Dermis microvascular lymphatic vessel endothelial cell (primary cell): ENCODE measurements at places on chromosomes 1 and 21. TPM values are rescaled to one million over a fixed set of nuclear protein-coding genes. Genes with fewer than 3 reads are reported as not detected.

LMOD1 gene
- total RNA-seq: under 0.01 TPM in 1 of 2 replicates, not detected in the other

ANXA9 gene
- total RNA-seq: not detected in 2 replicates

AGO1 gene
- 9.2 and 12.5 TPM in 2 replicates for total RNA-seq

NBPF6 gene
- not detected in 2 replicates for total RNA-seq

PLA2G2D gene
- total RNA-seq: not detected in 2 replicates

APOBEC4 gene
- total RNA-seq: not detected in 2 replicates

MAB21L3 gene
- total RNA-seq: not detected in 2 replicates

FMO1 gene
- total RNA-seq: not detected in 2 replicates

GDAP2 gene
- 10.4 and 15.0 TPM in 2 replicates for total RNA-seq

LCE3C gene
- total RNA-seq: not detected in 2 replicates

- no peak for DNase-seq
Observed at GRCh38 chr1:86641318-86641717, 63.1 kb upstream of the SH3GLB1 start.

DNA sequence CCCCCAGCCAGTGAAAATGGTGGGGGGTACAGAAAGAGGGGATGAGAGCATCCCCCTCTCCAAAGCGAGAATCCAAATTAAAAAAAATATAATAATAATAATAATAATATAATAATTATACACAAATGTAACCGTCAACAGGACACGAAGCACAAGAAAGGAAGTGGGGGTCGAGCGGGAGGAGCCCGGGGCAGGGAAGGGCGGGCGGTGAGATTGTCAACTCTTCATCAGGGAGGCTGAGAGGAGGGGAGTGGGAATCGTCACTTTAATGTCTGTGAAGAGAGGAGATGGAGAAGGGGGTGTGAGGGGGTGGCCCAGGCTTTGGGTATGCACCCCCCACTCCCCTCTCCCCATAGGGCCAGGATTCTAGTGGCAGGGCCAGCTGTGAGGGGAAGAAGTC is 33.2 kb downstream of the MEF2D start:
- DNase-seq: no peak

DNA sequence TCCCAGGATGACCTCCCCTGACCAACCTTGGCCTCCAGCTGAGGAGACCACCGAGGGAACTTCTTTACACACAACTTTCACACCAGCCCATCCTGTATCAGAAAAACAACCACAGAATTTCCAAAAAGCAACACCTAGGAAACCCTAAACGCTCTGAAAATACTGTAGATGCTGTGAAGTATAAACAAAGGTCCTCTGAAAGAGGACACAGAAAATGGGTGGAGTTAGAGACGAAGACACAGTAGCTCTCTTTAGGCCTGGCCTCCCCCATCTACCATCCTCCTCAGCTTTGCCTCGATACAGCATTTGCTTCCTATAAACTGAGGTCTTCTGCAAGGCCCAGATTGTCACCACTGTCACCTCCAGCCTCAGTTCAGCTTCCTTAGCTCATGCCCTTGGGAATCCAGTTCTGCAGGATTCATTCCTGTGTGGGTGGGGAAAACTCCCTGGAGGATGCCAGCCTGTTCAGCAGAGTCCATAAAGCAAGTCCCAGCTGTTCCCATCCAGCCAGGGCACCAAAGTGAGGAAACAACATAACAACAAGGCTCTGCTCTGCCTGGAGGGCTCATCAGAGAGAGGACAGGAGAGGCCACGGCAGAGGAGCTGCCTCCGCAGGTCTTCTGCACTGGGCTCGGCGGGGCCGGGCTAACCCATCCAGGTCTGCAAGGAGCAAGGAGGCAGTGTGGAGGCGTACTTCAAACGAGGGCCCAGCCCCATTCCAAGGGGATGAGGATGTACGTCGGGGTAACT is 15.0 kb downstream of the PIK3C2B start:
- DNase-seq: no peak

DNA sequence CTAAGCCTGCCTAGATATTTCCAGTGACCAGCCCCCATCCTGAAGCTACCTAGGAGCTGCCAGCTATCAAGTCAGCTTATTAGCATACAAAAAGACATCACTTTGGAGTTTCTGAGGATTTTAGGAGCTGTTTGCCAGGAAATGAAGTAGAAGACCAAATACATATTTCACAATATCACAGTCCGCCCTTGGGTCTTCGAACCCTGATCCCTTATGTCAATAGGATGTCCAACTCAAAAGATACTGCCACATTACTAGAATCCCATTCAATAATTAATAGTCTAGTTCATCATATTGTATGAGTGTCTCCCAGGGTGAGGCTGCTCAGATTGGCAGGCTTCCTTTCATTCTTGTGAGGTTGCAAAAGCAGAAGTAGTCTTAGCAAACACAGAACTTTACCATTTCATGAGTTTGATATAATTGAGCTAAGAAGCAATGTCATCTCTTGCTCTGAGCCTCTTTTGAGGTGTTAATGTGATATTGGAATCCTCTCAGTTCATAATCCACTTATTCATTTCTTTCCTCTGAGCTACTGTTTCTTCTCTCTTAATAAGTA is 13.6 kb downstream of the IPO9 start:
- DNase-seq: no peak

DNA sequence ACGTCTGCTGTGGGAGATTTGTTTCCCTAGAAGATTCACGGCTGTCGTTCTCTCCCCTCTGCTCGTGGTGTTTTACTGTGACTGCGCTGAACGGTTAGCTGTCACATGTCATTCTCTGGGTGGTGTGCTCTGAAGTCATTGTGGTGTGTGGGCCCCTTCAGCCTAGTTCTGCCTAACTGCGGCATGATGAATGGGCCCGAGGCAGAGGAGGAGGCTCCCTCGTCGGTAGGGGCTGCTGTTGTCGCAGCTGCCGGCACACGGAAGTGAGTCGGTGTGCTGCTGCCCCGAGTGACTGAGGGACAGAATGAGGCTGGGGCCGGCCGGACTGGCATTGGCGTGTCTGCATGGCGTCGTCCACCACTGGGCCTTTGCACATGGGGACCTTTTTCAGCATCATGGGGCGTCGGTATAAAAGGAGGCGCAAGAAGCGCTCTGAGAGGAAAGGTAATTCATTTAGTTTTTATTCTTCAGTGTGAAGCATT is 77.9 kb downstream of the ADARB1 start:
- peak; percentile 71 for DNase-seq

- DNase-seq: no peak
Observed at GRCh38 chr1:170776252-170776651, 112.3 kb downstream of the PRRX1 start.

DNA sequence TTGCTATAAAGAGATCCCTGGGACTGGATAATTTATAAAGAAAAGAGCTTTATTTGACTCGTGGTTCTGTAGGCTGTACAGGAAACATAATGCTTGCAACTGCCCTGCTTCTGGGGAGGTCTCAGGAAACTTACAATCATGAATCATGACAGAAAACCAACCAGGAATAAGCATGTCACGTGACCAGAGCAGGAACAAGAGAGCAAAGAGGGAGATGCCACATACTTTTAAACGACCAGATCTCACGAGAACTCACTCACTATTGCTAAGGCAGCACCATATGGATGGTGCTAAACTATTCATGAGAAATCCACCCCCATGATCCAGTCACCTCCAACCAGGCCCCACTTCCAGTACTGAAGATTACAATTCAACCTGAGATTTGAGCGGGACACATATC is 49.8 kb upstream of the RCC1 start:
- peak; percentile 93 for DNase-seq

DNA sequence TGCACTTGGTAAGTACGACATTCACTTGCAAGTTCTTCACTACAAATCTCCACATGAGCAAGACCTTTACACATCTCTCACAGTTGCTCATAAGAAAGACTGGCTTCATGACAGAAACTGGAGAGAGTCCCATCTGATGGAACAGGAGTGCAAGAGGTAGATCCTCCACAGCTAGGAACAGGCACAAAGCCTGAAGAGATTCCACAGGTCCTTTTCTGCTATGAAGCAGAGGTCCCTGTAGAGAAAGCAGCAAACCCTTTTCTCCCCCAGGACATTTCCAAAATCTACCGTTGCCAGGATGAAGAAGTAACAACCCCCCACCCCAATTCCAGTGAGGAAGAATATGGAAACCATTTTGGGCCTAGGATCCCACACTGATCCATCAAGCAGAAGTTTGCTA is 47.3 kb downstream of the EIF4G3 start:
- no peak for DNase-seq

DNA sequence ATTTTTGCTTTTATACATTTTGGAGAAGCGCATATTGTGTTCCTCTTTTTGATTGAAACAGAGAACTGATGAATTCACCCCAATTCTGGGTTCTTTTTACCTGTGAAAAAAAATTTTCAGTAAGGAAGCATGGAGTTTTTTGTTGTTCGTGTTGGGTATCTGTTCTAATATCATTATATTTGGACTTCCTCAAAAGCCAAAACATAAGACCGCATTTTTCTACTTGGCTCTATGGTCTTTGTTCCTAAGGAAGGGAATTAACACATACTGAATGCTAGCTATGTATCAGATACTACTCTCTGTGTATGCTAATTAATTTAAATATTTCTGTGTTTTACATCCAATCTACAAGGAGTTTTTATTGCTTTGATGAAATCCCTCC is 12.9 kb downstream of the EPB41 start:
- no peak for DNase-seq

DNA sequence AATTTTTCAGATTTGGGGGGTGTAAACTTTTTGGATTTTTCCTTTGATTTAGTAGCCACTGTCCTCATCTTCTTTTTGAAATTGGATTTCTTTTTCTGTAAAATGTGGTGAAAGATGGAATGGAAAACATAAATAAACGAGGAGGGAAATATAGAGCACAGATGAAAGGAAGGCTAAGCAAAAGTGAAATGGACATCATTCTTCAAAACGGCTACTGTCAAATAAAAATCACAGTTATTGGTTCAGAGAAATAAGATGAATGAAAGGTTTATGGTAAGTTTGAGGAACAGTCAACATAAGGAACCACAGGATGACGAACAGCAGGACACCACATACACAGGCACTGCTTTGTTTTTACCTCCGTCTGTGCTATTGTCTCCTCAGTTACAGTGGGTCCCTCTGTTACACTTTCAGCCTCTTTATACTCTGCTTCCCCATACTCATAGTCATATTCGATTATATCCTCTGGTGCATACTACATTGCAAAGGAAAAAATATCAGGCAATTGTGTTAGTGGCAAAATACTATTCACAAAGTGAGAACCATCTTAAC is 82.4 kb downstream of the COL11A1 start:
- DNase-seq: no peak

DNA sequence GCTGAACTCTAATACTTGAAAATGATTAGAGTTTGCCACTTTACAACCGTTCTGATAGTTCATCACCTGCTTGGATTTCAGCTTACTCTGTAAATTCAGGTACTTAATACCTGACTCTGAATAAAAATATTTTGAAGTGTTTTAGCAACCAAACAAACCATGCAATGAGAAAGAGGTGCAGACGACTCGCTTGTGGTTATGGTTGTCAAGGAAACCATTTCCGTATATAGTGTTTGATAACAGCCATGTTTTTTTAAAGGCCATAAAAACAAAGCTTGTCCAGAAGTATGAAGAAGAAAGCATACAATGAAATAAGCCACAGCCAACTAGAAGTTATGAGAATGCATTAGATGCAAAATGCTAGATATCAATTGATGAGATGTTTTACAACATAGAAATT is 167.2 kb upstream of the HMCN1 start:
- peak; percentile 86 for DNase-seq

GRCh38 chr1:63063367-63063766 is 259.0 kb upstream of the FOXD3 start:
- no peak for DNase-seq

GRCh38 chr1:15622712-15623373 is 5.6 kb downstream of the DDI2 start:
- no peak for DNase-seq

DNA sequence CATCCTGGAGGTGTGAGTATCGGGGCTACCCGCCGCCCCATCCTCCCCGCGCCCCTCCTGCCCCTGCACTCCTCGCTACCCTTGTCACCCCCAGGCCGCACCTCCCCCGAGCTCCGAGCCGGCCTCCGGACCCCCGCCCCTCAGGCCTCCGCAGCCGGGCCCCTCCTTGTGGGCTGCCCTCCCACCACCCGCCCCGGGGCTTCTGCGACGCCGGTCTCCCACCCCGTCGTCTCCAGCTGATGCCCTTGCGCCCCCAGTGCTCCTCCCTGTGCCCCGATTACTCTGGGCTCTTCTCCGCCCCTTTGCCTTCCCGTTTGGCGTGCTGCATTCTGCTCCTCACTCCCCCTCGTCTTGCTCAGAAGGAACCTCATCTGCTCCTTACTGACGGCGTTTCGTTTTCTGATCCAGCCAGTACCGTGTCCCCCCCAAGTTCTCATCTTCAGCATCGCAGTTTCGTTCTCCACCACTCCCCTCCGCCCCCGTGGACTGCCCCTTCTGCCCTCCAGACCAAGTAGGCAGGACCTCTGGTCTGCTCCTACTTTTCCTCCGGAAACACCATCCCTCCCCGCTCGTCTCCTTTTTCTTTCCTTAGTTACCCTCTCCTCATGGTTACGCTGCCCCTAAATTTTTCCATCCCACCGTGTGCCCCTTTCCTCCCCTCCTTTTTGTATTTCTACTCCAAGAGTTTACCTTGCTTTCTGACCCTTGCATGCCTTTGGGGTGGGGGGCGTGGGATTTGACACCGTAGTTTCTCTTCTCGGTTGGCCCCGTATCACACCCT is 841 bp downstream of the SNX27 start:
- DNase-seq: no peak

GRCh38 chr1:65343286-65343685 is 33.9 kb downstream of the DNAJC6 start:
- no peak for DNase-seq

DNA sequence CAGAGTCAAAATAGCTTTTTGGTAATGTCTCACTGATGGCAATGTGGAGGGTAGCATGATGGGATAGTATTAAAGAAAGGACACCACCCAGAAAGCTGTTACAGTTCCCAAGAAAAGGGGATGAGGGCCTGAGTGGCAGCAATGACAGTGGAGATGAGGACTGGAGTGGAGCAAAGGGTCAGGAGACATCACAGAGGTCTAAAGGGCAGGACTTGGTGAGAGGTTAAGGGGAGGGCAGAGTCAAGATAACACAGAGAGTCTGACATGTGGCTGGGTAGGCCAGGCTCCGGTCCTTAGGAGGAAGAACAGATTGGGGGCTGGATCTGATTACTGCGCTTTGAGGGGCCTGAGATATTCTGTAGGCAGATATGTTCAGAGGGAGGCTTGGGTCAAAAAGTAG is 19.3 kb downstream of the ELF3 start:
- no peak for DNase-seq

DNA sequence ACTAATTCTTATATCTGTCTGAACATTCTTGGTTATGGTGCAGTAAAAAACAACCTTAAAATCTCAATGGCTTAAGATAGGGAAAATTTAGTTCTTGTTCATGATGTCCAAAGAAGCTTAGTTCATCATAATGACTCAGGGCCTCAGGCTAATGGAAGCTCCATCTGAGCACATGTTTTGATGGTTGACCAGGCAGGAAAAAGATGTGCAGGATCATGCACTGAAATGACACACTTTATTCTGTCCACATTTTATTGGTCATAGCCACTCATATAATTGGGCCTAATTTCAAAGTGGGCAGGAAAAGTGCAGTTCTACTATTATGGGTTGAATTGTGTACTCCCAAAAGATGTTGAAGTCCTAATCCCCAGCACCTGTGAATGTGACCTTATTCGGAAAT is 198.2 kb downstream of the CENPF start:
- no peak for DNase-seq

- no peak for DNase-seq
Observed at GRCh38 chr1:88890131-88890530, 1.2 kb downstream of the GTF2B start.
